ENCODE measurements at places on chromosomes 6 and 20.

GRCh38 chr6:122798099-122798641 lies 9.1 kb downstream of the SMPDL3A start:
- peak; percentile 53 for DNase-seq

- peak; percentile 90 for DNase-seq
These were observed 86.6 kb upstream of the BMP2 start for GRCh38 chr20:6680854-6681253.

GRCh38 chr6:128029826-128030225 lies 129.0 kb upstream of the THEMIS start:
- DNase-seq: no peak

DNA sequence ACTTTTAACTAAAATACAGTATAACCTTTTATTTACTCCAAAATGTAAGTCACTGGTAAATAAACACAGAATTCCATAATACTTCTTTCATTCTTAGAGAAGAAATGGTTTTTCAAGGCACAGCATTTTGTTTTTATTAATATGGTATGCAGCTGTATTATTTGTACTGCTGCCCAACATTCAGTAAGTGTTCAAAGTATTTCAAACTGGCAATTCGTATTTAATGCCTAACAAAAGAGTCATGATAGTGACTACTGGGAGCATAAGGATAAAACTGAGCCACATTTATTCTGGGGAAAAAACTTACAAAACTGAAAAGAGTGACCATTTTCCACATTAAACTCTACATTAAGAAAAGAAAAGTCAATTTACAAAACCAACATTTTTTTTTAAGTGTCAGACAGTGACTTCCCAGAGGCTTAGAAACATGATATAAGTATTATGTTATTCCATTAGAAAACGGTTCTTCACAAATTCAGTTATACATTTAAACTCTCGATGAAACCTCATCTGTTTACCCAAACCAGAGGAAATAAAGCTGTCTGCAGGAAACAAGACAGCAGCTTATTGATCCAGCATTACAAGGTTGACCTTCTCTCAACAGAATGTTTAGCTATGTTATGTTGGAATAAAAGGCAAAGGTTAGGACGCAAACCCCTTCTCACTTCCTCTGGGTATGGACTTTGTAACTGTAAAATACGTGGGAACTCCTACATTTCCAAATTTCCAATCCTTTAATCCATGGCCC lies 24.3 kb downstream of the EPB41L2 start:
- no peak for DNase-seq

DNA sequence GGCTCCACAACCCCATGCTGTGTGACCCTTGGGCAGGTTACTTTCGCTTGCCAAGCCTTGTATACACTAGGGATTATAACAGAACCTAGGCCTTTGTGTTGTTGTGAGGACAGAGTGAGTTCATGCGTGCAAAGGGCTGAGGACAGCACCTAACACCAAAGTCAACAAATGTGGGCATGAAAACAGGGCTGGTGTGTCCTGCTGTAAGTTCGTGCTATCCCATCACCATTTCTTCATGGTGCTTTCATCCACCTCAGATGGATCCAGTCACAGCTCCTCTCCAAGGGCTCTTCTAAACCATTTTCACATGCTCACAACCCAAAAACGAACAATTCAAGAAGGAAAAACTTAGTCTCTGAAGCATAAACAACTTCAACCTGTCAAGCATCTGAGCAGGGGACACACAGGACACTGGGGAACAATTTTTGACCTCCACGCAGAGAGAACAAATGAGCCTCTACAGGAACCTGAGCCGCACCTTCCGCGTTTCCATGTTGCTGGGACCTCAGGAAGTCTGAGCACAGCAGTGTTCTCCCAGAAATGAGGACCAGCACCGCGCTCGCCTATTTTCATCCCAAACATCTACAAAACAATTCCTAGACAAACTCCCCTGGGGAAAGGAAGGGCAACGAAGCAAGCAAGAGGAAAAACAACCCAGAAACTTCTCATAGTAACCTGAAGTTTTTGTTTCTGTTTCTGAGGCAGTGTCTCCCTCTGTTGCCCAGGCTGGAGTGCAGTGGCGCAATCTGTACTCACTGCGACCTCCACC lies 3.1 kb downstream of the LRP11 start:
- peak; percentile 29 for DNase-seq

DNA sequence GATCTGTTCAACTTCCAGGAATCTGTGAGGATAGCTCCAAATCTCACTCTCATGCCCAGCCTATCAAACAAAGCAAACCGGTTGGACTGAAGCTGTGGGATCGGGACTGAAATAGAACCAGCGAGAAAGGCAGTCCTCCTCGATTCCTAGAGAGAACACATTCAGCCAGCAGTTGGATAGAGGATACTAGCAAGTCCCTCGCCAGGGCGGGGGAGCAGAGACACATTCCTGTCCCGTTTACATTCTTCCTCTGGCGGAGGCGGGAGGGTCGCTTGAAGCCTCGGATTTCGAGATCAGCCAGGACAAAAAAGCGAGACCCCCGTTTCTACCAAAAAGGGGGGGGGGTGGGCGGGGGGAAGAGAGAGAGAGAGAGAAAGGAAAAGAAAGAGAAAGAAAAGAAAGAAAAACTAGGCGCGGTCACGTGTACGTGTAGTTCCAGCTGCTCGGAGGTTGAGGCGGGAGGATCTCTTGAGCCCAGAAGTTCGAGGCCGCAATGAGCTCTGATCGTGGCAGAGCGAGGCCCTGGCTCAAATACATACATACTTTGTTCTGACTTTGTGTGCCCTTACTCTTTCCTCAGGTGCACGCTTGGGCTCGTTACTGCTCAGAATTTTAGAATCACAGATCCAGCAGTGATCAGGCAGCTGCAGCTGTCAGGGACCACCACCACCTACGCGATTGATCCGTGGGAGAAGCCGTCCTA lies 19.5 kb downstream of the ZNF311 start:
- DNase-seq: peak; percentile 91

DNA sequence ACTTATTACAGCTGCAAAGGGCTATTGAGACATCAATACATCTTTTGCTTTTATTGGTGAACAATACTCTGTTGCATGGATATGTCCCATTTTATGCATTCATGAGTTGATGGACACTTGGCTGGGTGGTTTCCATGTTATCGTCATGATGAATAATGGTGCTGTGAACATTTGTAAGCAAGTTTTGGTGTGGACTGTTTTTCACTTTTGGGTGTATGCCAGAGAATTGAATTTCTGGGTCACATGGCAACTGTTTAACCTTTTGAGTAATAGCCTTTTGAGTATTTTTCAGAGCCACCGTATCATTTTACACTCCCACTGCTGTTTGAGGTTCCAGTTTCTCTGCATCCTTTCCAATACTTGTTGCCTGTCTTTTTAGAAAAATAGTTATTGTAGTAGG lies 107.0 kb downstream of the JARID2 start:
- no peak for DNase-seq

GRCh38 chr6:43842231-43842794 lies 72.3 kb downstream of the VEGFA start:
- DNase-seq: no peak

DNA sequence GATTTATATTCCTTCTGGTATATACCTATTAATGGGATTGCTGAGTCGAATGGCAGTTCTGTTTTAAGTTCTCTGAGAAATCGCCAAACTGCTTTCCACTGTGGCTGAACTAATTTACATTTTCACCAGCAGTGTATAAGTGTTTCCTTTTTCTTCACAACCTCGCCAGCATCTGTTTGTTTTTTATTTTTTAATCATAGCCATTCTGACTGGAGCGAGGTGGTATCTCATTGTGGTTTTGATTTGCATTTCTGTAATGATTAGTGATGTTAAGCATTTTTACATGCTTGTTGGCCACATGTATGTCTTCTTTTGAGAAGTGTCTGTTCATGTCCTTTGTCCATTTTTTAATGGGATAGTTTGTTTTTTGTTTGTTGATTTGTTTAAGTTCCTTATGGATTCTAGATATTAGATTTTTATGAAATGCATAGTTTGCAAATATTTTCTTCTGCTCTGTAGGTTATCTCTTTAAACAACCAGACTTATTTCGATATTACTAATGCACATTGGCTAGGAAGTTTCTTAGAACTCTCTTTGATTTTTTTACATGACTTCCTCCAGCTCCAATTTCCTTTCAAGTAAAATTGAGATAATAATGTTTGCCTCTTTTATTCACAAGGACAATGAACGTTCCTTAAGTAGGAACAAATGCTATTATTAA lies 12.2 kb upstream of the VNN1 start:
- DNase-seq: no peak
